ENCODE measurements at places on chromosomes 4 and X.
A peak's percentile ranks its signal among the peaks of the same experiment; 100 is the strongest.

DNA sequence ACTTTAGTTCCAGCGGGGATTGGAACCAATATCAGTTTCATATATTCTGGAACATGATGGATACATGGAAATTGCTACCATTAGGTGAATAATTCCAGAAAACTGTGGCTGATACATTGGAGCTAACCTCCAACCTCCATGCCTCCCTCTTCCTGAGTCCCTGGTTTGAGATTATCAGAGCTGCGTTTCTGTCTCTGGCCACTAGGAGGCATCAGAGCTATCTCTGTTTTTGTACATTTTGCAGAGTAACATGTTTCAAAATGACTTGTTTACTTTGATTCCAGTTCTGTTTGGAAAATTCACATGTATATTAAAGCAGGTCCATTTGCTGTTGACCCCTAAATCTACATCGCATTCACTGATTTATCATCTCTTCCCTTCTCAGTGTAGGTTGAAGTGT lies 2.4 kb upstream of the RAB40AL start:
- DNase-seq, result peak; percentile 38

DNA sequence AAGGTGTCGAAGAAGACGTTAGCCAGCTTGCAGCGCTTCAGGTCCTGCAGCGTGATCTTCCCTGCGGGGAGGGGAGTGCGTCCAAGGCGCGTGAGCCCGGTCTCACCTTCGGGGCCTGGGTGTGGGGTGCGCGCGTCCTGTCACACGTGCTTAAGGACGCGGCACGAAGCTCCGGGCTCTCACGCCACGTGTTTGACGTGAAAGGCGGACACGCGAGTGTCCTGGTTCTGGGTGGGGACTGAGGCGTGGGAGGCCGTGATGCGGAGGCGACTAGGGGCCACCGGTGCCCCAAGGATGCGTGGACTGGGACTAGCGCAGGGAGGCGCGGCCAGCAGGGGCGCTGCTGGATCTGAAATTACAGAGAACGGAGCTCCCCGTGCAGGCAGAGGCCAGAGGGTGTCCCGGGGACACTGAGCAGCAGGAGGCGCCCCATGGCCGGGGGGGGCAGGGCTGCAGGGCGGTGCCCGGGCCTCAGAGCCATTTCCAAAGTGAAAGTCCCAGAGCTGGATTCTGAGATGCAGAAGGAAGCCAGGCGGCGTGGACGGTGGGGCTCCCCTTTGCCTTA lies 20.3 kb upstream of the GTPBP6 start:
- DNase-seq, result no peak

DNA sequence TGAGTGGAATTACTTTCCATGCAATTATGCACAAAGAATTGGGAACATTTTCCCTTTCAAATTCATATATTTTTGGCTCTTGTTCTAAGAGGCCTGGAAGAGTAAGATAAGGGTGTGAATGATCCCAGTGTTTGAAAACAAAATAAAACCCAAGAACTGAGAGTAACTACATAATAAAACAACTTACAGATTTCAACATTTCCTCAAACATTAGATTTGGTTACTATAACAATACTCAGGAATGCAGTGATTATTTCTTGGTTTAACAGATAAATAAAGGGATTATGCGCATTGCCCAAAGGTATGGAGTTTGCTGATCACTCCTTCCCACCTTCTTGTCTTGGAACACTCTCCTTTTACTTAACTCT lies 292.5 kb downstream of the CAMK2D start:
- no peak for DNase-seq

- DNase-seq, result no peak
These were observed 46.1 kb upstream of the GPR78 start for GRCh38 chr4:8534129-8534528.

DNA sequence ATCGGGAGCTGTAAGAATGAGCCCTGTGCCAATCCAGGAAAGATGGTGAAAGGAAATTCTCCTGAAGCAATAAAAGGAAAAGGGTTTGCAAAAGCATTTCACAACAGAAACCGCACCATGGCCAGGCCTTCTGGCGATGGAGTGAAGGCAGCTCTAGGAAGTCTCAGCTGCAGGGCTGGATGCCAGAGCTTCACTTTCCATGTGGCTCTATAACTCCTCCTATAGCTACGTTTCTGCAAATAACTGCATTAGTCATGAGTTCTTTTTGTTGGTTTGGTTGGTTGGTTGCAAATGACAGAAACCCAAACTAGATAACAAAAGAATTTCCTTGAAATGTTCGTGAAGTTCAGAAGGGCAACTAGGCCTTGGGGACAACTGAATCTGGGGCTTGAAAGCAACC lies 84.6 kb downstream of the RELL1 start:
- peak; percentile 79 for DNase-seq

DNA sequence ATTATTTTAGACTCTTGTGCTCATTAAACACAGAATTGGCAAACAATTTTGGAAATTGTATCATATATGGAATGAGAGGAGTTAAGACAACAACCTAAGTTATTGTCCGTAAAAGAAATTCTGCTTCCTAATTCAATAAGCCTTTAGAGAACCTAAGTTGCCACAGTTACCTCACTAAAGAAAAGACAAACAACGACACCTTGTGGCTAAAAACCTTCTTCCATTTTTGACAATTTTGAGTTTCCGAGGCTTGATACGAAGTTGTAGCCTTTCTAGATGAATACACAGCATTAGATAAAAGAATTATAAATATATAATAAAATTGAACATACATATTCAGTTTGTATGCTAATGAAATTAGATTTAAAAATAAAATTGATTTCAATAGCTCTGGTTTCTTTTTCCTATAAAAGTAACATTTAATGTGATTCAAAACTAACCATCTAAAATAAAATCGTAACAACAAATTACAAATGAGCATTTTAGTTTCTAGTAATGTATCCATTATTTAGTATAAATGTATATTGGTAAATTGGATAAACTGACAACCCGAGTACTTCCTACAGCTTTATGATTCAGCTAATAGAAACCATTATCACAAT lies 275.1 kb downstream of the GPM6A start:
- peak; percentile 85 for DNase-seq

GRCh38 chr4:169131556-169132208 lies 121.6 kb upstream of the CBR4 start:
- no peak for DNase-seq

GRCh38 chrX:153625271-153626024 lies 21.6 kb upstream of the DUSP9 start:
- no peak for DNase-seq

DNA sequence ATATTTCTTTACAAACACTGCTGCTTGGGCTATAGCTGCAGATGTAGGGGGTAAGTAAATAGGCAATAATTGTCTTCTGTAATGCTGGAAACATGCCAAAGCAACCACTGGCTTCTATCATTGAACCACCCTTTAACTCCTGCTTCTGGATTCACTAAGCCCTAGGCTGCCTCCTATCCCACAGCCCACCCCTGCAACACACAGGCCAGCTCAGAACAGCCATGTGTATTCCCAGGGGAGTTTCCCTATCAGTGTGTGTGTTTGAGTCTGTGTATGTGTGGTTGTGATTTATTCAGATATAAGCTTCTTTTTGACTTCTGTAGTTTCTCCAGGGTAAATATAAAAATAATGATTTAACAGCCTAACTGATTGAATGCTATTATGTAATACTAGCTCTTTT lies 291.3 kb downstream of the PCDH10 start:
- no peak for DNase-seq

DNA sequence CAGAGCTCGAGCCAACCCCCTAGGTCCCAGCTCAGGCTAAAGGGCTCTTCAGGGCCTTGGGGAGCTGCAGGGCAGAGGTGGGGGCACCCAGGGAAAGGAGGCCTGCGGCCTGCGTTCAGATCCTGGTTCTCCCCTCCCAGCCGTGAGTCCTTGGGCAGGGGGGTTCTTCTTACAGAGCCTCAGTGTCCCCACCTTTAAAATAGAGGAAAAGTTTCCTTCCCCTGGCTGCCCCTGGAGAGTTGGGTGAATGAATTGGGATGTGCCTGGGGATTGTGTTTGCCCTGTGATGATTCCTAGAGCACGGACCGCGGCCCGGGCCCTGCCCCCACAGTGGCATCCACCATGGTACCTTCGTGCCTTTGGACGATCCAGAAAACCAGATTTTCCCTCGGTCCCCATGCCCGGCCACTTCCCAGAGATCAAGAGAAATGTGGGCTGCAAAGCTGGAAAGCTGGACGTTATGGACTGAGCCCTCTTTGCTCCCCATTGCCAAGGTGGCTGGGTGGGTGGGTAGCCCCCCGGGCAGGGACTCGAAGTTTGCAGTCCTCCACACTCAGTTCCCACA lies 11.4 kb downstream of the HTRA3 start:
- DNase-seq, result no peak

GRCh38 chr4:133263104-133263503 lies 114.0 kb downstream of the PCDH10 start:
- no peak for DNase-seq

DNA sequence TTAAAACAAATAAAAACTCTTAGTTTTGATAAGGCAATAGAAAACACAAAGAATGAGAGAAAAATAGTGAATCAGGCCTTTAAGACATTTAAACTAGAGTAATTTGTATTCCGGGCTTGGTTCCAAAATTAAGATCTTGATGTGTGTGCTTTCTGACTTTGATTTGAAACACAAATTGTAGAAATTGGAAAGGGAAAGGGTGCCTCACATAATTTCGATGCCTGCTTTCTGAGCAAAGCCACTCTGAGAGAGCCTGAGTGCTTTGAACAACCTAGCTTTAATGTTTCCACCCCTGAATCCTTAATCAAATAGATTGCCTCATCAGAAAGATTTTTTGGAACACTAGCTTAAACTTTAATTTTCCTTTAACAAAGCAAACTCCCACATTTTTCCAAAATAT lies 666.8 kb downstream of the PCDH18 start:
- DNase-seq, result no peak

- no peak for DNase-seq
These were observed 21.9 kb downstream of the BMX start for GRCh38 chrX:15522464-15522863.

DNA sequence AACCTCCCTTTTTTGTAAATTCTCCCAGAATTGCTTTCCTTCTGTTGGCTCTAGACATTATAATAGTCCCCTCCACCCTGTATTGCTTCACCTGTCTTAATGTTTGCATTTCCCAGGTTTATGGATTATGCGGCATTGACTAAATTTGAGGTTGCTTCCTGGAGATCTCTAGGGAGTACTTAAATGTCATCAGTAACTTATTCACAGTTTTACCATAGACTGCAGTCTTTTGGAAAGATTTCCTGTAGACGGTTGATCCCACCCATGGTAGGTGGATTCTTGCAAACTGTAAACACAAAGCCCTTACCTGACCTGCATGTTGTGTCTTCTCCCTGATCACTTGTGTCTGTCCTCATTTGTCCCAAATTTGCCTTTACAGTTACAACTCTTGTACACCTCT lies 6.2 kb upstream of the NOX1 start:
- DNase-seq, result no peak

DNA sequence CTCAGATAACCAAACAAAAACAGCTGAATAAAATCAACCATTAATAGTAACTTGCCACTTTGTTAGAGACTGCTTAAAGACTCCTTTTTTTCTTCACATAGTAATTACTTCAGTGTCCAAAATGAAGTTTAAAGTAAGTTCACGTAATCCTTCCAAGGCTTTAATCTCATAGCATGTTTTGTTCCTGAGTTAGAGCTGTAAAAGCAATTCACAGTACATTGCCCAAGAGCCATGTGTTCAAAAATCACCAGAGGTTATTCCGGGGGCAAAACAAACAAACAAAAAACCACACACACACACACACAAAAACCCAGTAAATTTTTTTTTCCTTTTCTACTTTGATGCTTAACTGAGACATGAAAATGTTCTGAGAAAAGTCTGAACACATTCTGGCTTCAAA lies 6.1 kb downstream of the GPR82 start:
- DNase-seq, result no peak

GRCh38 chr4:18767921-18768320 lies 746.4 kb upstream of the LCORL start:
- DNase-seq, result no peak

GRCh38 chr4:122666527-122667245 lies 45.8 kb upstream of the IL21 start:
- DNase-seq, result no peak

DNA sequence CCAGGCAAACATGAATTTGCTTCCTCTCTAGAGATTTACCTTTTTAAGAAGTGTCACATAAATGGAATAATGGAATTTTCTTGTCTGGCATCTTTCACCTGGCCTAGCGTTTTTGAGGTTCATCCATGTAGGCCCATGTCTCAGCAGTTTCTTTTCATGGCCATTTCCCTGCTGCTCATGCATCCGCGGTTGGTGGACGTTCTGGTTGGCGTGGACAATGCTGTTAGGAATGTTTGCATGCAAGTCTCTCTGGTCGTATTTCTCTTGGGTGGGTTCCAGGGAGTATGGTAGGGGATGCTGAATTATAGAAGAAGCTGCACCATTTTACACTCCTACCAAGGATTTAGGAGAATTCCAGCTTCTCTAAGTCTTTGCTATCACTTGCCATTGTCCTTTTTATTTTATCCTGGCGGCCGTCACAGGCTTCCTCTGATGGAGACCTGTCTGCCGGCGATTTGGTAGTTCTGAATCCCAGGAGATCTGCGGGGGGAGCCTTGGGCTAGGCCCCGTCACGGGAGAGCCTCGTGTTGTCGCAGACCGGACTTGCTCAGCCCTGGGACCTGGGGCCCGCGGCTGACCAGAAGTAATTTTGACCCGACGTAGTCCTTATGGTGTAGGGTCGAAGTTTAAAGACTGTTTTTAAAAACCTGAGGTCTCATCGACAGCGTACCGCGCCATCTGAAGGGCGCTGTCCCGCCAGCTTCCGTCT lies 56.9 kb upstream of the TADA2B start:
- peak; percentile 42 for DNase-seq

- no peak for DNase-seq
These were observed 3.9 kb upstream of the SAT1 start for GRCh38 chrX:23779025-23779424.

- no peak for DNase-seq
These were observed 780.2 kb downstream of the FAM133A start for GRCh38 chrX:94454159-94454558.

DNA sequence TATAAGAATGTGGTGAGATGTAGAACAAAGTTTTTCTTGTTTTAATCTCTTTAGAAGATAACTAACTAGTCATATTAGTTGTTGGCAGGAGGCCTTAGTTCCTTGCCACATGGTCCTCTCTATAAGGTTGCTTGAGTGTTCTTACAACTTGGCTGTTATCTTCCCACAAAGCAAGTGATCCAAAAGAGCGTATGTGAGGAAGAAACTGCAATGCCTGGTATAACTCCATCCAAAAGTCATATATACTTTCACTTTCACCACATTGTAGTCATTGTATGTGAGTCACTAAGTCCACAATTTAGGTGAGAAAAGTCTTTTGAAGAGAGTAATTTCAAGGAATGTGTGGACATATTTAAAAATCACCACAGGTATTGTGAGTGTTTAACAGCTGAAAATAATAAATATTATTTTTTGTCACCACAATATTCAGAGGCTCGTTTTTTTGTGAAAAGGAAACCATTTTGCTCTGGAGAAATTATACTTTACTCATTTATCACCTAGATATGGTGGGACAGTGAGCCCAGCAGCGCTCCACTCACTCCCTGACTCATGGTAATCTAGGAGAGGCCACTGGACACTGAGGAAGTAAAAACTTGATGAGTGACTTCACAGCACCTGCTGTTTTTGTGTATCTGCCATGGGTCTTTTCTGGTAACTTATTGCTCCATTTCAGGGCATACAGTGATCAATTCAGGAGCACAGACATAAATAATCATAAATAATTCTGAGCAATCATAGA lies 369.4 kb upstream of the NDST3 start:
- no peak for DNase-seq

GRCh38 chrX:136941396-136942337 lies 61.1 kb upstream of the RBMX start:
- DNase-seq, result no peak

Data from Kasumi-1 (cell line).